ENCODE measurements at places on chromosomes 11 and 22. TPM values are rescaled to one million over a fixed set of nuclear protein-coding genes. Genes with fewer than 3 reads are reported as not detected.

C11orf42 gene
- total RNA-seq, result not detected

NEFH gene
- total RNA-seq, result not detected

EHF gene
- 29.0 TPM for total RNA-seq

TST gene
- 31.7 TPM for total RNA-seq

CHRM4 gene
- not detected for total RNA-seq

ALG9 gene
- total RNA-seq, result 34.3 TPM

VSIG2 gene
- total RNA-seq, result not detected

NAV2 gene
- total RNA-seq, result 14.9 TPM

FAM180B gene
- total RNA-seq, result not detected

SMCO4 gene
- total RNA-seq, result 34.2 TPM

CNGA4 gene
- 0.51 TPM for total RNA-seq

SWAP70 gene
- total RNA-seq, result 8.8 TPM

RAPSN gene
- total RNA-seq, result 0.23 TPM

RAB30 gene
- 8.2 TPM for total RNA-seq

DAGLA gene
- total RNA-seq, result 8.6 TPM

PHLDA2 gene
- 110 TPM for total RNA-seq

SYT13 gene
- not detected for total RNA-seq

GPR83 gene
- not detected for total RNA-seq

FAM83F gene
- 5.5 TPM for total RNA-seq

PDE3B gene
- total RNA-seq, result 0.11 TPM

TENM4 gene
- 37.1 TPM for total RNA-seq

SCGB1A1 gene
- total RNA-seq, result not detected

C22orf15 gene
- not detected for total RNA-seq

ADAMTS15 gene
- 21.7 TPM for total RNA-seq

GCAT gene
- 26.0 TPM for total RNA-seq

LSP1 gene
- not detected for total RNA-seq

STIP1 gene
- total RNA-seq, result 543 TPM

KIRREL3 gene
- not detected for total RNA-seq

FAM181B gene
- 0.23 TPM for total RNA-seq

SMIM38 gene
- 0.04 TPM for total RNA-seq

BEST1 gene
- not detected for total RNA-seq

MB gene
- 21.6 TPM for total RNA-seq
